ENCODE measurements at places on chromosomes 12 and 14. TPM values are rescaled to one million over a fixed set of nuclear protein-coding genes. Genes with fewer than 3 reads are reported as not detected.

- no peak overlapping the region for H3K27ac ChIP-seq
- peak; percentile 75 for DNase-seq
- H3K36me3 ChIP-seq: no peaks in the 10 kb centered on the region
- no peaks in the 10 kb centered on the region for H3K4me1 ChIP-seq
- no peaks in the 10 kb centered on the region for H3K27me3 ChIP-seq
These were observed 80.3 kb upstream of the GNG2 start for GRCh38 chr14:51780006-51780692.

- DNase-seq: peak; percentile 41
- H3K4me3 ChIP-seq: no peak overlapping the region
- H3K4me1 ChIP-seq: no peaks in the 10 kb centered on the region
- H3K27me3 ChIP-seq: no peaks in the 10 kb centered on the region
These were observed 23.1 kb downstream of the ADCY6 start for GRCh38 chr12:48765753-48766162.

Gene IRAK4
- 30.6 TPM for total RNA-seq

DNA sequence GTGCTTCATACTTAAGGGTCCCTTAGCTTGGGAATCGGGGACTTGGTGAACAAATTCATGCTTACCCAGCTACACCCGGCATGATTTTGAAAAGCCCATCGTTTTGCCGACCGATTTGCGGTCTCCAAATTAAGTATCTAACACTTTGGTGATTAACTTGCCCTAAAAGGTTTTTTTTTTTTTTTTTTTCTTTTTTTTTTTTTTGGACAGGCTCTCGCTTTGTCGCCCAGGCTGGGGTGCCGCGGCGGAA, 843 bp upstream of the HSP90AA1 start:
- H3K36me3 ChIP-seq: no peaks in the 10 kb centered on the region
- peaks cover 19% of the 10 kb centered on the region for H3K4me1 ChIP-seq
- peak overlapping the region; percentile 98 for H3K27ac ChIP-seq

Data from uterus (tissue), 4 donors.